ENCODE measurements at places on chromosomes 3 and 15.

GRCh38 chr3:45864760-45865519 is 21.4 kb upstream of the CCR9 start:
- DNase-seq, result no peak

DNA sequence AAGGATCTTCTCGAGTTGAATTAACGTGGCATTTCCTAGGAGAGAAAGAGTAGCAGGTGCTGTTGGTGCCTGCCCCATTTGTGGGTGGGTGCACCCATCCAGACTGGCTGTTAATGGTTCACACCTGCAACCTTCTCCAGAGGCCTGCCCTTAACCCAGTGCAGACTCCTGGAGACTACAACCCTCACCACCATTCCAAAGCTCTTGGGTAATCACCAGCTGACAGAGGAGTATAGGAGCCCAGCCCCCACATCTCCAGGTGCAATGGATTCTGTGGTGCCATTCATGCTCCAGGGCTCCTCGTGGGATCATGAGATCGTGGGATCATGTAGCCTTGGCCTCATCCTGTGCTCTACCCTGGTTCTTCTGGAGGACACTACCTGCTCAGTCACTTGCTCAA is 60.2 kb downstream of the SEMA5B start:
- no peak for DNase-seq

- no peak for DNase-seq
Measured at GRCh38 chr3:156291272-156292123, 171.1 kb downstream of the KCNAB1 start.

- DNase-seq, result no peak
Measured at GRCh38 chr15:92711457-92711831, 55.9 kb upstream of the FAM174B start.

GRCh38 chr3:169846458-169847193 is 23.1 kb downstream of the LRRC31 start:
- no peak for DNase-seq

GRCh38 chr15:89765694-89766093 is 10.4 kb upstream of the MESP2 start:
- DNase-seq, result no peak

DNA sequence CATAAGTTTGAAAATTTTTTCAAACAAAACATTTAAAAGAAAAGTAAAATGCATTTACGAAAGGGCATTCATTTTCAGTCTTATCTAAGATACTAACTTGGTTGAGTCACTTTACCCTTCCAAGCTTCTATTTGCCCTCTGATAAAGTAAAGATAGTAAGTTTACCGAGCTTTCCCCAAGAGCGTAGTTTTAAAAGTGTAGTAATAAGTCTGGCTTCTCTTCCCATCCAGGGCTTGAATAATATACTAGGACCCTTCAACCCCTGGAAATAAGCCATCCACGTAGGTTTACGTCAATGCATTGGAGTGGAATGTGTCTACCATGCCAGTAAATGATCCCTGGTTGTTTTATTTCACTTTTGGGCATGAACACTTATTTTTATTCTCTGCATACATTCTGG is 608.3 kb downstream of the NTRK3 start:
- no peak for DNase-seq

DNA sequence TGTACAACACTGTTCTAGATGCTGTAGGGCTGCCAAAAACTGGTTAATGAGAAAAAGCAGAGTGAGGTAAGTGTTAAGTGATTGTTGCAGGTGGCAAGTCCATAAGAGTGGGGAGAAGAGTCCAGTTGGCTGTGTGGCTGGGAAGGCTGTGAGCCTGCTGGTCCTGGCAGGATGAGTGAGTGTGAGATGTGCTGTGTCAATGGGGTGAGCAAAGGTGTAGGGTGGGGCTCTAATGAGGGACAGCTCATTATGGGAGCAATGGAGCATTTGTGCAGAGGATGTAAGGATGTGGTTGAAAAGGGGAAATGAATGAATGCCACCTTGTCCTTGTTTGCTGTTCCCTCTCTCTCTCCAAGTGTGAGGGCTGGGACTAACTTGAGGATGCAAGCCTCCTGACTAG is 145.3 kb upstream of the ROPN1 start:
- no peak for DNase-seq

- no peak for DNase-seq
Measured at GRCh38 chr3:13240928-13241618, 167.8 kb upstream of the IQSEC1 start.

GRCh38 chr3:125594125-125594524 is 1.2 kb downstream of the OSBPL11 start:
- no peak for DNase-seq

Data from stimulated activated CD4-positive, alpha-beta T cell treated with anti-CD3 and anti-CD28 coated beads, Interleukin-1b, Interleukin-23, amount 100 ng/mL, for 4 hours (primary cell).